ENCODE measurements at places on chromosomes 16 and 17.

DNA sequence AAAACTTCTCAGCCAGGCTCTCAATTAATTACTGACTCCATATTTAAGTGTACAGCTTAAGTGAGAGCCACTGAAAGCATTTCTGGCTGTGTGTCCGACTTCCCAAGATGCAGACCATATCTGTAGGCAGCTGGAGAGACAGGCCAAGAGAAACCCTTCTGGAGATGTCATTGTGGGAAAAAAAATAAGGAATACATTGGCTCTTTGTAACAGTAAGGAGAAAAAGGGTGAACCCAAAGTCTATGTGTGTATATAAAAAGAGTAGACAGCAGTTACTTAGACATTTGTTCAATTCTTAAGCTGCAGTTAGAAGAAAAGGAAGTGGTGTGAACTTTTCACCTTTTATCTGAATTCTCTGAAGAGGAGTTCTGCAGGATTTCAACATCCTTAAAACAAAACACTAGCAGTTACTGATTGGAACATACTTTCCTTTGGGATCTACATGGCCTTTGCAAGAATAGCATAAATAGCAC, 21.7 kb downstream of the FAM117A start:
- no peak for DNase-seq

GRCh38 chr17:56020369-56020768, 132.9 kb upstream of the ANKFN1 start:
- no peak for DNase-seq

DNA sequence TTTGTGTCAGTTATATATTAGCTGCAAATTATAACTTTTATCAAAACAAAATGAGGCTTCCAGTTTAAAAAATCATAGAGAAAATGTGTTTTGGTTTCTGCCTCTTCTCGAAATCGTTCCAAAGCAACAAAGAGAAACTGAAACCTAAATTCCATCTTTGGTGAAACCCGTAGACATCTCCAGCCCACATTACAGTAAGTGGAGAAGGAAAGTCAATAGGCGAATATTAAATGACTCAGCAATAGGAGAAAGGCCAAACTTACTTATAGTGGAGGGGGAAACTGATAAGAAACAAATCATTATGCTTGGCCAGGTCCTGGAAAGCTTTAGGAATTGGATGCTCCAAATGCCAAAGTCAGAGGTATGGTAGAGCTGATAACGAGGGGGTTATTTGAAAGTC, 103.0 kb upstream of the SHISA6 start:
- DNase-seq = no peak

GRCh38 chr17:59505610-59506276, 59.7 kb upstream of the DHX40 start:
- no peak for DNase-seq

- DNase-seq = peak; percentile 26
These were observed 193.6 kb downstream of the PARN start for GRCh38 chr16:14436401-14436955.

GRCh38 chr17:61470530-61471136, 18.4 kb downstream of the TBX4 start:
- no peak for DNase-seq

DNA sequence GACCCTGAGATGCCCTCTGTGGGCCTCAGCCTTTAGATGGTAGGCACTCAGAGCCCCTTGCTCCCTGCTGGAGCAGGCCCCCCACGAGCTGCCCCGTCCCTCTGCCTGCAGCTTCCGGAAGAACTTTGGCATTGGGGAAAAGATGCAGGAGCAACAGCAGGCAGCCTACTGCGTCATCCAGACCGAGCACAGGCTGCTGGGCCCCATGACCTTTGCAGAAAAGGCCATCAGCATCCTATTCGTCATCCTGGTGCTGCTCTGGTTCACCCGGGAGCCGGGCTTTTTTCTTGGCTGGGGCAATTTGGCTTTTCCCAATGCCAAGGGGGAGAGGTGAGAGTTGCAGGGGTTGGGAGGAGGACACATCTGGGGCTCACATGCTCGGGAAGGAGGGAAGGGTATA, 12.7 kb upstream of the FOXN1 start:
- no peak for DNase-seq

- no peak for DNase-seq
These were observed 38.9 kb upstream of the C1QL1 start for GRCh38 chr17:45006927-45007461.

DNA sequence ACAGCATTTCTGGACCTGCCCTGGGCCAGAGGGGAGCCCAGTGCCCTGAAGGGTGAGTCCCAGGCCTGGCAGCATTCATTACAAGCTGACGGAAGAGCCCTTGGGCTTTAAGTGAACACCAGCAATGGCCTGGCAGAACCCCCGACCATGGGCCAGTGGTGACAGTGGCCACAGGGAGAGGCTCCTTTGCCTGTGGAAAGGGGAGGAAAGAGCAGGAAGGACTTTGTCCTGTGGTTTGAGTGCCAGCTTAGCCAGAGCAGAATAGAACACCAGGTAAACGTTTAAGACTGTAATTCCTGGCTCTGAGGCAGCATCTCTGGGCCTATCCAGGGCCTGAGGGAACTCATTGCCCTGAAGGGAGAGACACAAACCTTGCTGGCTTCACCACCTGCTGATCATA, 34.3 kb upstream of the ATP2C2 start:
- no peak for DNase-seq

DNA sequence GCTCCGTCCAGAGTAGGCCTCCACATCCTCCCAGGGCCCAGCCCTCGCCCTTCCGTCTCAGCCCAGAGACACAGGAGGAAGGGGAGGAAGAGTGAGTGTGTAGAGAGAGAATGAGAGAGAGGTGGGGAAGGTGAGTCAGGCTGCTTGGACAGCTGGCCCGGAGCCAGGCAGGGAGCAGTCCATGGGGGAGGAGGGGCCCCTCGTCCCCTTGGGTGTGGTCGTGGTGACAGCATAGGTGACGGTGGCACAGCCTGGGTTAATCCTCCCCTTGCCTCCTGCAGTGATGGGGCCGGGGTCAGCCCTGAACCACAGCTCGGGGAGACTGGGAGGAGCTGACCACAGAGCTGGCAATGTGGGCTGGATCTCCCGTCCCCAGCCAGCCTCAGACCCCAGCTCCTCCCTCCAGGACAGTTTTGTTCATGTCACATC, 36.5 kb downstream of the FA2H start:
- no peak for DNase-seq

DNA sequence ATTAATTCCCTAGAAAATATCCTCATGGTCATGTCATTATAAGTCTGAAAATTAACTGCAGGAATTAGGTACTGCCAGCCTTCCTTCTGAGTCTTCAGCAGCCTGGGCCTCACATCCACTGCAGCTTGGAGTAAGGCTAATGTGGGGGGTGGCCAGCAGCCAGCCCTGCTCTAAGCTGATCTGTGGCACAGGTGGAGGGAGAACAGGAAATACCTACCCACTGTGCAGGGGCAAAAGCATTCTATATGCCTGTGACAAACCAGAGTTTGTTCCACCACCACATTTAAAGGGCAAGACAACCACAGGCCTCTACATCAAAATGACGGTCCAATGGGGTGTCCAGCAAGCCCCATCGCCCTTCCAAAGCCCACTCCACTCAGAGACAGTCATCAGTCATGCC, 9.4 kb downstream of the NPRL3 start:
- no peak for DNase-seq

GRCh38 chr17:58677194-58677880, 14.5 kb downstream of the TEX14 start:
- no peak for DNase-seq
